Central memory CD4-positive, alpha-beta T cell (primary cell): ENCODE measurements at places on chromosomes 16 and 17.

DNA sequence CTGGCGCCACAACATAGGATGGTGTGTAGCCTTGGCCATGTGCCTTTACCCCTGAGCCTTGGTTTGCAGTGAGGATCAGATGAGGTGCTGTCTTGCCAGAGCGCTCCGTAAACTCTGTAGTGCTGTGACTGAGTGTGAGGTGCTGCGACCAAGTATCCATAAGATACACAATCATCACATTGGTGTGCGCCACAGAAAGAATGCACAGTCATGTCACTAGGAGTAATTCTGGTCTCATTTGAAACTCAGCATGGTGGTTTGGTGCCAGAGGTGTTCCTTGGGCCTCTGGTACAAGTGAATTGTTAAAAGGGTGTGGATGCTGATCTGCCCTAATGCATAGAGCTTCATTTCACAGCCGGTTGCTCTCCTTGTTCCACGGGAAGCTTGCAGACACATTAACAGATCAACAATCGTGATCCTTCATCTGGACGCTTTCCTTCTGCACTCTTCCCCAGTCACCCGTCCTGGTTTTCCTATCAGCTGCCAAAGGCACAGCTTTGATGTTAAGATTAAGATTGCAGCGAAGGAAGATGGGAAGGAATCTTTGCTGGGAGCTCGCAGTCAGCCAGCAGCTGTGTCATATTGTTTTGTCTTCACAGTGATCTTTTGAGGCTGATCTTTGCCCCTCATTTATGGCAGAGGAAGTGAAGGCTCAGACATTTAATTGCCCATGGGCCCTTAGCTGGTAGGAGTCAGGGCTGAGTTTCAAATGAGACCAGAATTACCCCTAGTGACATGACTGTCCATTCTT is 79.1 kb downstream of the KSR1 start:
- DNase-seq: no peak

DNA sequence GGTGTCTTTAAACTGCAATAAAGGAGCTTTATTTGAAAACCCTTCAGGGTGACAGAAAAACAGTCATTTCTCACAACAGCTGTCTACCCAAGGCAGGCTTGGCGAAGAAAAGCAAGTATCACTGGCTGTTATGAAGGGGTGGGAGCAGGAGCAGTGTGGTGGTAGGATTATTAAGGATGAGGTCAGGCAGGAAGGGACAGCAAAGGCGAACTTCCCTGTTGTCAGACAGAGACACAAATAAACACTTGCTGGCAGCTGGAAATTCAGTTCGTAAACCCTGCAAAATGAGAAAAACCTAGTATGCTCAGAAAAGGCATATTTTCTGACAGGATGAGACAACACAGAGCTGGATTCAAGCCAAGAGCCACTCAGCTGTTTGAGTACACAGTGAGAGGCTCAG is 416.3 kb upstream of the CDH5 start:
- DNase-seq: no peak

DNA sequence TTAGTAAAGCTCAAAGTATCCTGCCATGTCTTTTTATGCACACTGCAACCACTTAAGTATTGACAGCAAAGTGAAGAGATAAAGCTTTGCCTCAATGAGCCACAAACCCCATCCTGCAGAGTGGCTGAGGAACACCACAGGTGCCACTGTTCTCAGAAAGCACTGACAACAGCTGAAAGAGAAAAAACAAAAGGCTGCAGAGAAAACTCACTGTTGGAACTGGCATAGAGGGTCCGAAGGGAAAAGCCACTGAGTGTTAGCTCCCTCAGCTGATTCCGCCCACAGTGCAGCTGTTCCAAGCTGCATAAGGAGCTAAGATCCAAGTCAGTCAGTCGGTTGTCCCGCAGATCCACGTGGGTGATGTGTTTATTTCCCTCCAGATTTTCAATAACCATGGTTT is 48.3 kb downstream of the PHLPP2 start:
- no peak for DNase-seq

DNA sequence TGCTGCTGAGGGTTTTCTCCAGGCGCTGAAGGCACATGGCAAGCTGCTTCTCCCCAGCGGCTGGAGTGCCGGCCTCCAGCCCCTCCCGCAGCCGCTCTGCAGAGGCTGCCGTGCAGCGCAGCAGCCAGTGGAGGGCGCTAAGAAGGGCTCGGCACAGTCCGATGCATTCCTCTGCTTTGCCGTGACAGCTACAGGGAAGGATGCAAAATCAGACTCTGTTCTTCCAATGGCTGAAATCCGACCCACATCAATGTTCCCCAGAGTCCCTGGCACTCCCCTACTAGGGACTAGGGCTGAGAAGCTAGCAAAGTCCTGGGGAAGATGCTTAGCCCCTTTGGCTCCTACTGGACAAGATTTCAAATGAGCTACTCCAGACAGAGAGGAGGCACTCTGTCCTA is 19.0 kb downstream of the MED24 start:
- no peak for DNase-seq

GRCh38 chr17:11980813-11981212 is 16.5 kb downstream of the ZNF18 start:
- no peak for DNase-seq

DNA sequence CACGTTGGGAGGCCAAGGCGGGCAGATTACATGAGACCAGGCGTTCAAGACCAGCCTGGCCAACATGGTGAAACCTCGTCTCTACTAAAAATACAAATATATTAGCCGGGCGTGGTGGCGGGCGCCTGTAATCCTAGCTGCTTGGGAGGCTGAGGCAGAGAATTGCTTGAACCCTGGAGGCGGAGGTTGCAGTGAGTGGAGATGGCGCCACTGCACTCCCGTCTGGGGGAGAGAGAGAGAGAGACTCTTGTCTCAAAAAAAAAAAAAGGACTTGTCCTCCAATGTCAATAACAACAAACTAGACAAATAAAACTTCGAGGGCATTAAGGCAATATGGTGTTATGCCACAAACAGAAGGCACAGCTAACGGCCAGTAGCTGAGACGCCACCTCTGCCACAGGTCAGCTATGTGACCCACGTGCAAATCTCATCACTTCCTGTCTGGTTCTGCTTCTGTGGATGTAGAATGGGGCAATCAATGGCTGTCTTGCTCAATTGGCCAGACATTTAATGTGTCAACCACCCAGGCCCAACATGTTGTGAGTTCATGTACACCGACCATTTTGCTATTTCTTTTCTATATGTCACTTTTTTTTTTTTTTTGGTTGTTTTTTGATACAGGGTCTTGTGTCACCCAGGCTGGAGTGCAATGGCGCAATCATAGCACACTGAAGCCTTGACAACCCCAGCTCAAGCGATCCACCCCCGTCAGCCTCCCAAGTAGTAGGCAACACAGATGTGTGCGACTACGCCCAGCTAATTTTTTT is 834 bp upstream of the TXNDC11 start:
- DNase-seq: peak; percentile 20

GRCh38 chr16:69108064-69108904 is 2.8 kb downstream of the HAS3 start:
- DNase-seq: no peak

- no peak for DNase-seq
Observed at GRCh38 chr17:42675348-42675964, 1.3 kb downstream of the PLEKHH3 start.

DNA sequence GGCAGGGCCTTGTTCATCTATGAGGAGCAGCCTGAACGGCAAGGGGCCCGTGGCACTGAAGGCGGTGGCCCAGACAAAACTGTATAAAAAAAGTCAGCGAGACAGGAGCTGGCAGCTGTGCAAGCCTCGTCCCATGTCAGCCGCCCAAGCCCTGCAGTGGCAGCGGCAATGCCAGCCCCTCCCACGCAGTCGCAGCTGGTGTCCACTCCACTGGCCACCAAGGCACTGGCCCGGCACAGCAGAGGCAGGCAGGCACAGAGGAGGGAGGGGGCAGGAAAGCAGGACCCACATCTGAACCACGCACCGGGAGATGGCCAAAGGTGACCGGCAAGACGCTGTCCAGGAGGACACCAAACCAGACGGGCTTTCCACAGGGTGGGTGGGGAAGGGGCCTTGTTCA is 15.9 kb upstream of the C16orf95 start:
- DNase-seq: no peak

DNA sequence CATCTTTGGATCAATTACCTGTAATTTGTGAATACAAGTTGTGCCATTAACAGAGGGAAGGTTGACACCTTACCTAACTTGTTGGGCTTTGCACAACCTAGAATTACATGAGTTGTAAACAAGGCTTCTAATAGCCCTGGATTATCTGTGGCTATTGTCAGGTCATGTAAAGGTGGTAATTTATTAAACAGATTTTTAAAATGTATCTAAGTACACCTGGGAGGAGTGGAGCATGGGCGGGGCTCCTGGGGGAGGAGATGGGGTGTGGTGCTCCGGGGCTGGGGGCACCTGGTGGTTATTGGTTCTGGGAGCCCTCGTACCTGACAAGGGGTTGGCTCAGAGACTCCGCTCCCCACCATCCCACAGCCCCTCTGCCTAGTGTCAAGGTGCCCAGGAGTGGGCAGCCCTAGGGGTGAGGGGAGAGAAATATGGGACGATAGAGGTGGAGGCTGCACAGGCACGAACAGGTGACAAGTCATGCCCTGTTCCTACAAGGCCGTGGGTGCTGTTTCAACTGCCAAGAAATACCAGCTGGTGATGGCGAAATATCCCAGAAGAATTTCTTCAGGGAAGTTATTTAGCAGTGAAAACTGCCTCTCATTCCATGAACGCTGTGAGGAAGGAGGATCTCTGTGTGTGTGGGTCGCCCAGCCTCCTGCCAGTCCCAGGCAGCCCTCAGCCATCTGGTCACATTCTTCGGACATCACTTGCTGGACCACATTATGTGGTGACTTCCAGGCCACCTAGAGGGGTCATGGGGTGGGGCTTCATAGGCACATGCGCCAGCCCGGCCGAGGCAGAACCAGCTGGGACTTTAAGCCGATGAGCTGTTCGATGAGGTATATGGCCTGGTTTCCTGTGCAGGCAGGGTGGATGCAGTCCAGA is 55.5 kb upstream of the IRX3 start:
- DNase-seq: no peak

- no peak for DNase-seq
Observed at GRCh38 chr16:70586731-70587130, 59.6 kb upstream of the IL34 start.

GRCh38 chr17:9228408-9229159 is 207.3 kb downstream of the NTN1 start:
- DNase-seq: no peak

DNA sequence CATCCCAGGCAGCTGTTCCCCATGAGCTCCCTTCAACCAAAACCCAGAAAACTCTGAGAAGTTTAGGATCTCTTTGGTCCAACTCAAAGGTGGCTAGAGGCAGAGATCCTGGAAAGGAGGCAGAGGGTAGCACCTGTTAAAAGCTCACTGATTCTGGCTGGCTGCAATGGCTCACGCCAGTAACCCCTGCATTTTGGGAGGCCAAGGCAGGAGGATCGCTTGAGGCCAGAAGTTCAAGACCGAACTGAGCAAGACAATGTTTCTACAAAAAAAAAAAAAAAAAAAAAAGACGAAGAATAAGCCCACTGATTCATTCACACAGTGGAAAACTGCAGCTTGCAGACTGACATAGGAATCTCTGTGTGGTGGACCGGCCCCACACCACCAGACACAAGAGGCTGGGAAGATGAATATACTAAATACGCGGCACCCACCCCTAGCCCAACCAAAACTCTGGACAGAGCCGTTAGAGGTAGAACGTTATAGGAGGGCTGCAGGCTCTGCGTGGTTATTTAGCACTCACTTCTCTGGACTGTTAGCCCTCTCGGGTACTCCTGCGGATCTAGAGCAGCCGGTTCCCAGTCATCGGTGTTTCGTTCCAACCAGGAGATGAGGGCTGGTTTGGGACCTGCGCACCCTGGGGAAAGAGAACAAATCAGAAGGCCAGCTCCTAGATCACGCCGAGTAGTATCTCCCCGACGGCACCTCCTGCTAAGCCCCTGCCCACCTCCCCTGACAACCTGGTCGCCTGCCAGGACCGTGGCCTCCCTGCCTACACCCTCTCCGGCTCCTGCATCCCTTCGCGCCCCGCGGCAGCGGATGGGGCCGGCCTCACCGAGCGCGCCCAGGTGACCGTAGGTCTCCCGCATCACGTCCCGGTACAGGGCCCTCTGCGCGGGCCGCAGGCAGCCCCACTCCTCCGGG is 925 bp downstream of the ZNF689 start:
- DNase-seq: no peak
